ENCODE measurements at places on chromosomes 5 and 9. TPM values are rescaled to one million over a fixed set of nuclear protein-coding genes. Genes with fewer than 3 reads are reported as not detected.

The TLE4 gene
- 25.3 TPM for total RNA-seq

The OR13C5 gene
- not detected for total RNA-seq

The RETREG1 gene
- total RNA-seq = 203 TPM

The IFNA1 gene
- not detected for total RNA-seq

DNA sequence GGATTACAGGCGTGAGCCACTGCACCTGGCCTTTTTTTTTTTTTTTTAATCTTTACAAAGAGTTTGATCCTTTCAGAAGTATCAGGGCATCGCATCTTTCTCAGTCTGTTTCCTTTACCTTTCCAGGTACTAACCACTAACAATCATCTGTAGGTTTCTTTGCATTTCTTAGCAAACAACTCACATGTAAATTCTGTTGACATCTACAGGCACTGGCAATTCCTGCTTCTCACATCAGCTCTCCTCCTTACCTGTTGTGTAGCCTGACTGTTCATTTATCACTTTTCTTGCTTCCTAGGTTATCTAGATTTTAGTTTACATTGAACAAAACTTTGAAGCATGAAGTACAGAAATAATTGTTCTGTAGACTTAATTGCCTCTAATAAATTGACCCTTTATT is 27.5 kb upstream of the VPS13A start:
- no peak for DNase-seq

DNA sequence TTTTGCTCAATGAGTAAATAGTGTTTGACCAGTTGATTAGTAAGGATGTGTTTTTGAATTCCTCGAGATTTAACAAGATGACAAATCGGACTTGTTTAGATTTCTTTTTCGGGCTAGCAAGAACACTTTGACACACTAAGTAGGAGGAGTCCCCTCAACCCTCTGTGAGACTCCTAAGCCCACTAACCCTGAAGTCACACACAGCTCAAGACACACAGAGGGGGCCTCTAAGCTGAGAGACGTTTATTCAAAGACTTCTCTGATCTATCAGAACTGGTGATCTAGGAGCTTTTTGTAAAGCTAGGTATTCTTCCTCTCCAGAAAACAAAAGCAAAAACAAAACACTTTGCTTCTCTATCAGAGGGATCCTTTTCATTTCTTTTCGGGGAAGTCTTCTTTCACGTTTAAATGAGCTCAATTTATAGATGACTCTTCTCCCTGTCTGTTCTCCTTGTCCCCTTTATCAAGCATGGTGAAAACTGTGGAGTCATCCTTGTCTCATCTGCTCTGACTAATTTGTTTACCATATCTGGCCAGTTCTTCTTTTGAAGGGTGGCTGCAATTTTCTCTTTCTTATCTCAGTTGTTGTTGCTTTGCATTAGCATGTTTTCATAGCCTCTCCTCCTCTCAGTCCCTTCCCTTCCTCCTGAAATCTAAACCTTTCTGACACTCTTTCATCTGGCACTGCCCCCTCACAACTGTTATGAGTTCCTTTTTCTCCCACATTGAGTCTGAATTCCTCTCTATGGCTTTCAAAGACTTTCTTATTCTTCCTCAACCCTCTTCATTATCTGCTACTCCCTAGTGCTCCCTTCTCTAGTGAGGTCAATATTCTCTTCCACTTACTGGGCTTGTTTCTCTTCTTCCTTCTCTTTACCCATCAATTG is 68.5 kb upstream of the RAI14 start:
- no peak for DNase-seq

- no peak for DNase-seq
These were observed 461.3 kb upstream of the RORB start for GRCh38 chr9:74035786-74036185.

DNA sequence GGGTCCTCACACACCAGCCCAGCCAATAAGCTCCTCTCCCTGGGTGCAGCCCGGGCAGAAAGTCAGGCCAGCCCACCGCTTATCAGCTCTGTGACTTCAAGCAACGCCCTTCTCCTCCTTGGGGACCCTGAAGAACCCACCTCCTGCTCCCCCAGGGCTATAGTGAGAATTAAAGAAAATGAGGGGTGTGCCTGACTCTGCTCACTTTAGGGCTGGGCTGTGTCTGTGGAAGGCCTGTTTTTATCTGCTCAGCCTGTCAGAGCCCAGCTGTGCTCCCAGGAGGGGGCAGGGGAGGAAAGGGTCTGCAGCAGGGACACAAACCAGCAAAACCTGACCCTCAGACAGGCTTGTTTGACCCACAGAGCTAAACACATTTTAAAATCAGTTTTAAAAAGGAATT is 3.9 kb downstream of the GPRIN1 start:
- DNase-seq = no peak

DNA sequence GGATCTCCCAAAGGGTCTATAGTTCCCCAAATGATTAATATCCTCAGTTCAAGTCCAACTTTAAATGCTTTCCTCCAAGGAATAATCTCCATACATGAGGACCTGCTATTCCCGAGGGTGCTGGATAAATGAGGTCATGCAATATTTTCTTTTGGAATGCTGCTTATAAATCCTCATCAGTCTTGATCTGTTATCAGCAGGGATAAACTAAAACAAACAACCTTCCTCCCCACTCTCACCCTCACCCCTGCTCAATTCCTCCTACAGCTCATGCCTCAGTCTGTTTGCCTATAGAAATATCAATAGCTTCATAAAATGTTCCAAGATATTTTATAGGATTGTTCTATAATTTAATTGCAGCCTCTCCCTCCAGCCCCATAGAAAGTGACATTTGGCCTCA is 61.1 kb downstream of the GLRA1 start:
- DNase-seq = no peak
